Mammary epithelial cell (primary cell): ENCODE measurements at places on chromosomes 3 and 15. TPM values are rescaled to one million over a fixed set of nuclear protein-coding genes. Genes with fewer than 3 reads are reported as not detected.

Gene CLSTN2
- polyA plus RNA-seq: 0.56 TPM

Gene PP2D1
- not detected for polyA plus RNA-seq

Gene GP5
- not detected for polyA plus RNA-seq

Gene ACTL6A
- polyA plus RNA-seq: 68.7 TPM

Gene ACAN
- polyA plus RNA-seq: 0.10 TPM

Gene TMEM212
- polyA plus RNA-seq: not detected

Gene LRRC31
- polyA plus RNA-seq: not detected

Gene IGF2BP2
- 6.1 TPM for polyA plus RNA-seq

Gene GOLGA6L7
- polyA plus RNA-seq: not detected

Gene ACVR2B
- 1.9 TPM for polyA plus RNA-seq

Gene RASGRP1
- not detected for polyA plus RNA-seq

Gene GHSR
- not detected for polyA plus RNA-seq

Gene P2RY14
- polyA plus RNA-seq: not detected

Gene TGFBR2
- polyA plus RNA-seq: 289 TPM

Gene SOX14
- polyA plus RNA-seq: not detected

Gene PIGB
- polyA plus RNA-seq: 12.0 TPM

Gene FOXB1
- polyA plus RNA-seq: not detected

Gene SSUH2
- polyA plus RNA-seq: 0.31 TPM

Gene ZNF35
- 5.6 TPM for polyA plus RNA-seq

Gene PROK2
- not detected for polyA plus RNA-seq

Gene WDR6
- 93.9 TPM for polyA plus RNA-seq

Gene SIDT1
- polyA plus RNA-seq: 0.08 TPM

Gene AGBL1
- polyA plus RNA-seq: not detected

Gene TOPBP1
- 22.4 TPM for polyA plus RNA-seq

Gene GUCA1C
- polyA plus RNA-seq: 0.15 TPM

Gene HYAL1
- 2.5 TPM for polyA plus RNA-seq

Gene DAZL
- polyA plus RNA-seq: not detected
